ENCODE measurements at places on chromosomes 2 and 18. TPM values are rescaled to one million over a fixed set of nuclear protein-coding genes. Genes with fewer than 3 reads are reported as not detected.

B3GNT2 gene
- total RNA-seq = 19.2 TPM

- DNase-seq = no peak
Observed at GRCh38 chr2:149443150-149443549, 112.8 kb downstream of the LYPD6 start.

- no peak for DNase-seq
Observed at GRCh38 chr2:8841932-8842331, 4.5 kb upstream of the KIDINS220 start.

GRCh38 chr2:94872676-94873361, 1.6 kb downstream of the TEKT4 start:
- peak; percentile 56 for DNase-seq
